Kidney capillary endothelial cell (primary cell): ENCODE measurements at places on chromosomes 2 and 18.
A peak's percentile ranks its signal among the peaks of the same experiment; 100 is the strongest.

DNA sequence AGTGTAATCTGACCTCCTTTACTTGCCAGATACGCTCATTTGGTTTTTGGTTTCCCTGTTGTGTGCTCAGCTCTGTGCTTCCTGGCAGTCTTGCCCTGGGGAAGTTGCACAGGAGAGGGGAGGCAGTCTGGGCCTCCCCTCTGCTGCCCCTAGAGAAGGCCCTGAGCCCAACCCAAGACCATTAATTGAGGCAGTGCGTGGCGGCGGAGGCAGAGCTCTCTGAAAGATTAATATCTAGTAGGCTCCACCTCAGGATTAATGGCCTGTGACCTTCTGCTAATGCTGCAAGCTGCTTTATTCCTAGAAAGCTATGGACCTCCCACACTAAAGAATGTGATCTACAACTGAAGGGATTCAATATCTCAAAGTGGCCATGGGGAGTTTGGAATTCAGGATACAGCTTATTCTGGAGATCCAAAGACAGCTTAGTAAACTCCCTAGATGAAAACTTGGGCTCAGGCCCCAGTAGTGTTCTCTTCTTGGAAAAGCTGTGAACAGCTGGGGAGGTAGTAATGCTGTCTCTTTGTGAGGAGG, 41.4 kb upstream of the MAPRE2 start:
- DNase-seq, result no peak

GRCh38 chr2:216082117-216082711, 495 bp downstream of the TMEM169 start:
- DNase-seq, result no peak

DNA sequence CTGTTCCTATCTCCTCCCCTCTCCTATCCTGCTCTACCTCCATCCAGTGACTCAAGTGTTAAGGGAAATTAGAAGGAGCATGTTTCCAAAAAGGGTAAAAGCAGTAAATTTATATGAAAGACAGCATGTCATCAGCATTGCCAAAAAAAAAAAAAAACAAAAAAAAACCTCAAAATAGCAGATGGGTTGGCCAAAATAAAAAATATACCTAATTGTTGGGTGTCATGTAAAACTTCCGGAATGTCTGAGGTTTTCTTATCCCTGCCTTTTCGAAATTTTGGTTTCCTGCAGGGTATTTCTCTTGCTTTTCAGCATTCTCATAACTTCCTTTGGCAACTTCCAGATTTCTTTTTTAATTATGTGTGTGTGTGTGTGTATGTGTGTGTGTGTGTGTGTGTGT, 241.6 kb upstream of the FN1 start:
- no peak for DNase-seq

- DNase-seq, result no peak
Observed at GRCh38 chr2:144999071-144999875, 479.4 kb upstream of the ZEB2 start.

GRCh38 chr2:76256458-76257088, 545.9 kb upstream of the GCFC2 start:
- no peak for DNase-seq

DNA sequence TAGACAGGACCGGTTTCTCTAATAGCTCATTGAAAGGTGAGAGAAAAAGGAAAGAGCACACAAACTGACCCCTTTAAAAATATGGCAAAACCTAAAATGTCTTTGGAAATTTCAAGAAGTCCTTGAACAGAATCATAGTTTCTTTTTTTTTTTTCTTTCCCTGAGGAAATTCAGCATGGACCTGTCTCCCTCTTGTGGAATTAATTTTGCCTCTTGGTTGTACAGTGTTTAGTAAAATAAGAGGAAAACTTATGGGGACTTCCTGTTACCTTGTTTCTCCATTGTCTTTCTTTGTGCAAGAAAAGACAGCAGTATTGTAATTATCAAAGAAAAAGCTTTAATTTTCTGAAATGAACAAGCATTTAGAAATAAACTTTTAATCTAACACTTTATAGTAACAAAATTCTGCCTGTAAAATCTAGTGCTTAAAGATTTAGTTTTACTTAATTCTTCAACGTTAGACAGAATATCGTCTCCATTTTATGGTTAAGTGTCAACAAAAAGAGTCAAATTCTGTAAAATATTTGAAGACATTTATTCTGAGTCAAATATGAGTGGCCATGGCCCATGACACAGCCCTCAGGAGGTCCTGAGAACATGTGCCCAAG, 176.3 kb upstream of the NABP1 start:
- peak; percentile 55 for DNase-seq

DNA sequence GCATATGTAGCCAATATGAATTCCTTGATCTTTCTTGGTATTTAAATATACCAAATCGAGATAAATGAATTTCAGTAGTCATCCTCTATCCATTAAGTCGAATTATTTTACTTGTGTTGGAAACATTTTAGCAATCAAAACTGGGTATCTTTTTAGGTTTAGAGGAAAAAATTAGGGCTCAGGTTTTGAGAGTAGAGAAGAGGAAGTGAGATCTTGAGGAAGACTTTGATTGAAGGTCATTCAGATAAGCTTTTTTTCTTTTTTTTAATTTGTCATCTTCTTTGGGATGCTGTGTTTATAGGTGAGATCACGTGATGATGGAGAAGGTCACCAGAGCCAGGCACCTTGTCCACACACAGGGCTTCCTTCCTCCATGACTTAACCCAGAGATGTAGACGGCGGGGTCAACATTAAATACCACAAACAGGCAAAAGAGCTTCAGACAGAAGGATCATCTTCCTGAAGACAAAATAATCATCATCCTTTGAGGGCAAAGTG, 750.1 kb downstream of the RNF144A start:
- no peak for DNase-seq

DNA sequence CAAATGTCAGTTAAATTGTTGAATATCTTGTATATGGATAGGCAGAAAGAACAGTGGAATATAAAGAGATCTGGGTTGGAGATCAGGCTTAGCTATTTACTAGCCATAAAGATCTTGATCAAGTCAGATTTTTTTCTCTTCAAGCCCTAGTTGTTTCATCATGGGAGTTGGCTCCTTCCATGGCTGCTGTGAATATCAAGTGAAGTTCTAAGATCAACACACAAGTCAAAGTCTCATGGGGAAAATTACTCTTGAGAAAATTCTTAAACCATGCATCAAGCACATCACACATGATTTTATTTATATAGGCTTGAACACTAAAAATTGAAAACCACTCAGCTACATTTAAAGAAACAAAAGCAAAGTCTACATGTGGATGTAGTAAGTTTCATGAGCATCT, 79.8 kb downstream of the C1D start:
- no peak for DNase-seq

DNA sequence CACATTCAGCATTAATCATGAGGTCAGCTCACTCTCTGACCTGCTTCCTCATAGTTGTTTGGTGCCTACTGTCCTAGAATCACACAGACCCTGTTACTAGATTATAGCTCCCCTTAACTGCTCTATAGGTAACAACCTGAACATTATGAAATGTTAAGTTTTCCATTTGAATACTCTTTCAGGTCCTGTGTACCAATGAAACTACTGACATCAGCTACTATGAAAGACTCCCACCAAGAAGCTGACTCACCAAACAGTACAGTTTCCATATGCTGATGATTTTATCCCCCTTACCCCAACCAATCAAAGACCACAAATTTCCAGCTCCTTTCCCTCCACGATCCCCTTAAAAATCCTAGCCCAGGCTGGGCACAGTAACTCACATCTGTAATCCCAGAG, 56.3 kb downstream of the SRBD1 start:
- no peak for DNase-seq

GRCh38 chr2:140650825-140651224, 1480.0 kb downstream of the LRP1B start:
- no peak for DNase-seq

DNA sequence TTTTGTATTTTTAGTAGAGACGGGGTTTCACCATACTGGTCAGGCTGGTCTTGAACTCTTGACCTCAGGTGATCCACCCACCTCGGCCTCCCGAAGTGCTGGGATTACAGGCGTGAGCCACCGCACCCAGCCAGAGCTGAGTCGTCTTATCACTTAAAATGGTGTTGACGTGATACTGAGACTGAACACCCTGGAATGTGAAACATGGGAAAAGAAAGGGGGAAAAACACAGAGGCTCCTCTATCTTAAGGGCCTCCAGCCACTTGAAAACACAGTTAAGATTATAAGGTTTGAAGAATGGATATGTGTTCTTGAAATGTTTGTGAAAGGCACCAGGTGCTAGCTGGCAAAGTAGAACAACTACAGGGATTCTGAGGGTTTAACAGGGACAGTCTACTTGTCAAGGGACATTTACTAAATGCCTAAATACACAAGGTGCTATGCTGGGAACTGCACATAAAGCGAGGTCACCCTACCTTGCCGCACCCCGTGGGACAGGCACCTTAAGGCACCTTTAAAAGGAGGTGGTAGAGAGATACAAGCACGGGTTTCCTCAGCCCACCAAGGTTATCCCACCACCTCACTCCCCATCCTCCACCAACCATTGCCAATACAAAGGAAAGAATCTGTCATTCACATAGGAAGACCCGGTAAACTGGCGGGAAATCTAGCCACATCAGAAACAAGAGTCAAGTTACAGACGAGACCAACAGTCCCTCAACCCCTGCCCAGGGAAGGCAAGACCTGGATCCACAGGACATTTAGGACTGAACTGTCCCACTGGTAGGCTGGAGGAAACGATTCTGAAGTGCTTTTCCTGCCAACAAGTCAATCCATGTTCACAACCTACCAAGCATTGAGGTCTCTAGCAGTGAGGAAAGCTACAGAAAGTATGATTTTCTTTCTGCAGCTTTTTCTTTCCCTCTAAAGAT, 43.4 kb downstream of the STK39 start:
- DNase-seq, result no peak

GRCh38 chr2:191593622-191594385, 84.1 kb upstream of the NABP1 start:
- no peak for DNase-seq
